ENCODE measurements at places on chromosomes 12 and 14. TPM values are rescaled to one million over a fixed set of nuclear protein-coding genes. Genes with fewer than 3 reads are reported as not detected.

DNA sequence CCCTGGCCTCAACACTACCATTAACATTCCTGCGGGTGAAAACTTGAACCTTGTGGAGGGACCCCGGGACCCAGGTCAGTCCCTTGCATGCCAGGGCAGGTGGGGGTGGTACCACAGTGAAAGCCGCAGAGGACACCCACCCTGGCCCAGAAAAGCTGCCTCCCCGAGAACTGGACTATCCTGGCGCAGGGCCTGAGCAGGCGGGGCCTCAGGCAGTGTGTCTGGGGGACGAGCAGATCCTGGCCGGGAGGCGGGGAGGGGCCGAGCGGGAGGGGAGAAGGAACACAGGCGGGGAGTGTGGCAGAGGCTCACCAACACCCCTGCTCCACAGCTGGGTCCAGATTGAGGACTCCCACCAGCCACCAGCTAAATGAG is 10.0 kb downstream of the AHNAK2 start:
- peaks cover 16% of the 10 kb centered on the region for H3K4me1 ChIP-seq
- H3K27ac ChIP-seq, result peak overlapping the region; percentile 54
- no peaks in the 10 kb centered on the region for H3K36me3 ChIP-seq
- no peak overlapping the region for H3K4me3 ChIP-seq
- no peaks in the 10 kb centered on the region for H3K27me3 ChIP-seq

GRCh38 chr14:44317441-44317746 is 189.7 kb downstream of the FSCB start:
- H3K27me3 ChIP-seq, result no peaks in the 10 kb centered on the region
- H3K4me3 ChIP-seq, result no peak overlapping the region
- H3K36me3 ChIP-seq, result no peaks in the 10 kb centered on the region
- no peaks in the 10 kb centered on the region for H3K4me1 ChIP-seq
- no peak for DNase-seq

DNA sequence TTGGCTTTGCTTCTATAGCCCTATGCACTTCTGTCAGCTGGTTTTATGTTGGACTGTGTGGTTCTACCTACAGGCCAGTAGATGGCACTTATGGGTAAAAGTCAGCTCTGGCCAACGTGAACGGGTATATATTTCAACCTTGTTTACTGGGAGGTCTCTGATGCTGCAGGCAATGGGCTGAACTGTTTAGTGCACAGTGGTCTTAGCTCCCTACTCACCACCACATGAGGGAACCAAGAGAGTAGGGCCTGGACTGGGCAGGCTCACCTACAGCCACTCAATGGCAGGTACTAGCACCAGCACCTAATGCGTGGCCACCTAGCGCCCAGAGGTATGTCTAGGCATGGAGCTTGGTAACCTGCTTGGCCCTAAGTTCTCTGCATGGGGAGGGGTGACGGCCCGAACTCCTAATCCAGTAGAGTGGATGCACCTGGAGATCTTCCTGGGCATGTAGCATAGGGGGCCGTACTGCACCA is 481.8 kb downstream of the TMEM117 start:
- H3K36me3 ChIP-seq, result no peaks in the 10 kb centered on the region
- no peaks in the 10 kb centered on the region for H3K4me1 ChIP-seq
- H3K27ac ChIP-seq, result no peak overlapping the region
- no peaks in the 10 kb centered on the region for H3K27me3 ChIP-seq
- no peak overlapping the region for H3K4me3 ChIP-seq

DNA sequence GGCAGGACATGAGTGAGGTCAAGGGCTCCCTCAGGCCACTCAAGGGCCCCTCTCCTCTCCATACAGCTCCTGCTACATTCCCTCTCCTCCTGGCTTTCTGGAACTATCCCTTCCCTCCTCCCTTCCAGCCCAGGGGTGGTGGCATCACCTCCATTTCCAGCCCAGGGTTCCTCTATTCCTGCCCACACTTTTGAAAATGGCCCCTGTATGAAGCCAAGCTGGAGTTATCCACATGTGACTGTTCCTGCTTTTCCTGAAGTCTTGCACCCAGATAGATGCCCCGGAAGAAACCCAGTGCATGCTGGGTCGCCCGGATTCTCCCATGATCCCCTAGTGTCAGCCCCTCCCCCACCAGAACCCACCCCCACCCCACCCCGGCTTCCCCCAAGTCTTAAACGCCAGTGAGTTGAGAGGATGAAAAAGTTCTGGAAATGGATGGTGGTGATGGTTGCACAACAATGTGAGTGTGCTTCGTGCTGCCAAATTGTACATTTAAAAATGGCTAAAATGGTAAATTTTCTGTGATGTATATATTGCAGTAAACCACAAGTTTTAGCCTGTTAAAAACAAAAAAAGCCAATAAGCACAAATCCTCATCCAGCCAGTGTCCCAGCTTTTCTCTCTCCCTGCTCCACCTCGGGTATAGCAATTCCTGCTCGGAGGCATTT is 136.9 kb downstream of the SCARB1 start:
- no peak overlapping the region for H3K4me3 ChIP-seq
- H3K27ac ChIP-seq, result peak overlapping the region; percentile 10
- peaks cover 12% of the 10 kb centered on the region for H3K4me1 ChIP-seq
- no peak for DNase-seq

DNA sequence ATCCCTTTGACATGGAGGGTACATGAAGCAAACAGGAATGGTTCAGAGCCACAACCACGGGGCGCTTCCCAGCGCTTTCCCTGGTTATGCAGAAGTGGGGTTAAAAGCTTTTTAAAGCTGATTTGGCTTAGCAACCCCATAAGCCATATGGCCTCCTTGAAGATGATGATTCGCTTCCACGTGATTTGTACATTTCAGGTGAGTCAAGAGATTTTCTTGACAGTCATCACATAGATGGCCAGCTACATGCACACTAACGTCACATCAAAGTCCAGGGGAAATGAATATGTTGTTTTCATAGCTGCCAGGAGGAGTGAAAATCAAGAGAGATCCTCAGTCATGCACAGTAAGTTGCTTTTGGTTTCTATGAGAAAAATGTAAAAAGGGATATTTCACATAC is 309.7 kb downstream of the TMEM132D start:
- no peaks in the 10 kb centered on the region for H3K27me3 ChIP-seq
- H3K4me1 ChIP-seq, result no peaks in the 10 kb centered on the region
- no peak overlapping the region for H3K4me3 ChIP-seq

Gene DACT1
- total RNA-seq, result 24.0 TPM

DNA sequence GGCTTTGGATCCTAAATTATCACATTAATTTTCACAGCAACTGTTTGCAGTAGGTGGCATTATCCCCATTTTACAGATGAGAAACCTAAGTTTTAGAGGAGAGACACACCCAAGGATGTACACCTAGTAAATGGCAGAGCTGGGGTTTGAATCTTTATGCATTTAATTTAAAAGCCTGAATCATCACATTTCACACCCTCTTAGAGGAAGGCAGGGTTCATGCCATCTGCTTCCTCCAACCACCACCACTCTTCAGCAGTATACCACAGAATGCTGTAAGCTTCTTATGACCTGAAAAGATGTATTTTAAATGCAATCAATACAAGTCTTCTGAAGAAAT is 90.3 kb downstream of the CRADD start:
- H3K27ac ChIP-seq, result no peak overlapping the region
- peaks cover 8% of the 10 kb centered on the region for H3K4me1 ChIP-seq
- H3K27me3 ChIP-seq, result no peaks in the 10 kb centered on the region
- no peak overlapping the region for H3K4me3 ChIP-seq
- DNase-seq, result no peak

- H3K4me3 ChIP-seq, result no peak overlapping the region
- H3K27me3 ChIP-seq, result no peaks in the 10 kb centered on the region
- DNase-seq, result no peak
- no peak overlapping the region for H3K27ac ChIP-seq
Measured at GRCh38 chr12:106296179-106296877, 6.2 kb upstream of the TCP11L2 start.

Gene NANOG
- total RNA-seq, result 0.50 TPM

- peaks cover 4% of the 10 kb centered on the region for H3K4me1 ChIP-seq
- no peak overlapping the region for H3K4me3 ChIP-seq
- no peak overlapping the region for H3K27ac ChIP-seq
- no peak for DNase-seq
Measured at GRCh38 chr12:95838125-95838524, 20.6 kb upstream of the SNRPF start.

GRCh38 chr12:96234591-96235483 is 40.7 kb downstream of the ELK3 start:
- H3K36me3 ChIP-seq, result no peaks in the 10 kb centered on the region
- DNase-seq, result no peak
- peaks cover 41% of the 10 kb centered on the region for H3K4me1 ChIP-seq
- H3K27ac ChIP-seq, result no peak overlapping the region
- H3K4me3 ChIP-seq, result no peak overlapping the region

DNA sequence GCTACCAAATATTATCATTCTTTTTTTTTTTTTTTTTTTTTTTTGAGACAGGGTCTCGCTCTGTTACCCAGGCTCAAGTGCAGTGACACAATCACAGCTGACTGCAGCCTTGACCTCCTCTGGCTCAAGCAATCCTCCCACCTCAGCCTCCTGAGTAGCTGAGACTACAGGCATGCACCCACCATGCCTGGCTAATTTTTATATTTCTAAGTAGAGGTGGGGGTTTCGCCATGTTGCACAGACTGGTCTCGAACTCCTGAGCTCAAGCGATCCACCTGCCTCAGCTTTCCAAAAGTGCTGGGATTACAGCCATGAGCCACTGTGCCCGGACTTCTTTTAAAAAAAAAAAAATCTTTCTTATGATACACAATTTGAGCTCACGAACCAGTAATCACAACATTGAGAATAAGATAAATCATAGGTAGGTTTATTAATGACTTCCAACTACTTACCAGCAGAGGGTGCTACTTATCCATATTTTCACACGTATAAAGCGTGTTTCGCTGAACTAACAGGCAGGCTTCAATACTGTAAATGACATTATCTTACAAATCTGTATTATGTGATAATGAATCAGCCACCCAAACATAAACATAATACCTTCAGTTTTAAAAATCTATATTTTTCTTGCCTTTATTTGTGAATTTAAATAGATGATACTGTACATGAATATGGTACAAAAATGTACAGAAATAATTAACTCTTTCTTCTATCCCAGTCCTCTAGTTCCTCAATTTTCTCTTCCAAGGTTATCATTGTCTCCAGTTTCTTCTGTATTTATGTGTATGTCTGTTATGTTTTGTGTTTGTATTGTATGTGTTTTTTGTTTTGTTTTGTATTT is 42.5 kb upstream of the BCAT1 start:
- H3K4me3 ChIP-seq, result no peak overlapping the region
- no peaks in the 10 kb centered on the region for H3K36me3 ChIP-seq
- no peaks in the 10 kb centered on the region for H3K4me1 ChIP-seq
- DNase-seq, result no peak
- no peak overlapping the region for H3K27ac ChIP-seq

DNA sequence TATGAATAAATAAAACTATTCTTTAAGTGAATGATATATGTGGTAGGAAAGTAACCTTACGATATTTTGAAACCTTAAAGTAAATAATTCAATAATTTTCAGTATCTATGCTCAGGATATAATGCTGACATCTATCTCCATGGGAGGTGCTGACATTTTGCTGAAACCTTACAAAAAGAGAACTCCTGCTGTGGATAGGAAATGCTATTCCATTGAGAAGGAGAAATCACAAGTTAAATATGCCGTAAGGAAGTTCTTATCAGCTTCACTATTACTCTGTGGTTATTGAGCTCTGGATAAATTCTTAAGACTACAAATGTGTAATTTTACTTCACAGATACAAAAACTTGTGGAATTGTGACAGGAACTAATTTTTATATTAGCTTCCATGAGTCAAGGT is 722.1 kb downstream of the TMTC2 start:
- no peaks in the 10 kb centered on the region for H3K4me1 ChIP-seq
- DNase-seq, result no peak
- H3K27ac ChIP-seq, result no peak overlapping the region
- no peaks in the 10 kb centered on the region for H3K27me3 ChIP-seq

Gene ARF3
- 78.3 TPM for total RNA-seq

Gene MIP
- total RNA-seq, result 0.63 TPM

Gene ZNF891
- 4.8 TPM for total RNA-seq

Gene CCDC197
- total RNA-seq, result 5.6 TPM

Gene VDR
- total RNA-seq, result 1.4 TPM

- H3K36me3 ChIP-seq, result no peaks in the 10 kb centered on the region
- no peak overlapping the region for H3K27ac ChIP-seq
- no peaks in the 10 kb centered on the region for H3K4me1 ChIP-seq
- H3K4me3 ChIP-seq, result no peak overlapping the region
Measured at GRCh38 chr12:20132818-20133217, 235.5 kb upstream of the PDE3A start.

Gene CPNE8
- total RNA-seq, result 12.6 TPM

Gene SYNDIG1L
- total RNA-seq, result 0.25 TPM

GRCh38 chr14:56585461-56586084 is 6.0 kb downstream of the TMEM260 start:
- peaks cover 13% of the 10 kb centered on the region for H3K4me1 ChIP-seq
- DNase-seq, result no peak
- no peak overlapping the region for H3K4me3 ChIP-seq
- no peak overlapping the region for H3K27ac ChIP-seq

GRCh38 chr14:52700701-52701172 is 5.4 kb upstream of the ERO1A start:
- H3K27me3 ChIP-seq, result no peaks in the 10 kb centered on the region
- H3K4me1 ChIP-seq, result no peaks in the 10 kb centered on the region
- H3K4me3 ChIP-seq, result no peak overlapping the region
- H3K27ac ChIP-seq, result no peak overlapping the region
- DNase-seq, result no peak

DNA sequence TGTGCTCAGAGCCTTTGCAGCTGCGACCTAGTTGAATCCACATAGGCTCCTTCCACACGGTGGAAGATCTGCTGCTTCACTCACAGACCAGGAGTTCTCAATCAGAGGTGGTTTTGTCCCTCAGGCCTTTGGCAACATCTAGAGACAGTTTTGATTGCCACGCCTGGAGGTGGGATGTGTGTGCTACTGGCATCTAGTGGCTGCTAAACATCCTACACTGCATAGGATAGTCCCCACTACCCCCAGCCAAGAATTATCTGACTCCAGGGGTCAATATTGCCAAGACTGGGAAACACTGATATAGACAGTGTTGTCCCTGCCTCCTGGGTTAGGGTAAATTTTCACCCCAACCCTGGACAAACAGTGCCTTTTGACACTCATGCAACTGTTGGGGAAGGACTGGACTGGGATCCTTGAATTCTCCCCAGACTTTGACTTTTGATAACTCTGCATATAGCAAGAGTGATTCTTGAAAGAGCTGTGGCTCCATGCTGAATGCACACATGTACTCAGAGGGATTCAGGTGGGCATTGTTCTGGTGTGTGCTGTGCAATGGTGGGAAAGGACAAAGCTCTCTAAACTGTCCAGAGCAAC is 39.8 kb downstream of the BAZ2A start:
- no peak overlapping the region for H3K27ac ChIP-seq
- H3K27me3 ChIP-seq, result no peaks in the 10 kb centered on the region
- peak; percentile 43 for DNase-seq
- peaks cover 11% of the 10 kb centered on the region for H3K4me1 ChIP-seq

GRCh38 chr12:106343214-106343528 is 14.4 kb upstream of the POLR3B start:
- H3K4me1 ChIP-seq, result peaks cover 16% of the 10 kb centered on the region
- no peaks in the 10 kb centered on the region for H3K27me3 ChIP-seq
- H3K36me3 ChIP-seq, result no peaks in the 10 kb centered on the region
- no peak for DNase-seq
- H3K27ac ChIP-seq, result no peak overlapping the region

DNA sequence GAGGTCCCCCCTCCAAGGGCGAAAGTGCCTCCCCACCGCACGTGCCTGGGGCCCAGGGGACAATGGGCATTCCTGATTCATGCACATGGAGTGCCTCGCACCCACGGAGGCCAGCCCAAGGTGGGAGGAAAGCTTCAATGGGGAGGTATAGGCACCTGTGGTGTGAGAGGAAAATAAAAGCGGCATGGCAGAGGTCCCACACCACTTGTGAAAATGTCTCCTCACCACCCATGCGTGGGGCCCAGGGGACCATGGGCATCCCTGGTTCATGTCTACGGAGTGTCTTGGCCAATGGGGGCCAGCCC is 384.7 kb downstream of the ALG10 start:
- DNase-seq, result peak; percentile 0
